ENCODE measurements at places on chromosomes 4 and X.

DNA sequence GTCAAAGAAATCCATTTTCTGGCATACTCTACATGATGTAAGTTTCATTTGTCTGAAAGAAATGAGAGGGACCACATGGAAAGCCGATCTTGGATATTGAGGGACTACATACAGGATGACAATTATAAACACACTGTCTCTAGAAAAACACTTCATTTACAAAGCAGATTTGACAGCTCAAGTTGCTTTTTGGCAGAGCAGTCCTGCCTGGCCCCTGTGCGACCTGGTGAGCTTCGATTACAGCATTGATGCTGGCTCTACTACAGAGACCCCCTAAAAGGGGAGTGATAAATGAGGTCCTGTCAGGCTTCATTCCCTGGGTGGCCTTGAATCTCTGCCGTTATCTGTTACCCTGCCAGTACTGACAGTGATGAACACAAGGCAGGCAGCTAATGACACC lies 215.2 kb upstream of the NOCT start:
- no peak for DNase-seq

DNA sequence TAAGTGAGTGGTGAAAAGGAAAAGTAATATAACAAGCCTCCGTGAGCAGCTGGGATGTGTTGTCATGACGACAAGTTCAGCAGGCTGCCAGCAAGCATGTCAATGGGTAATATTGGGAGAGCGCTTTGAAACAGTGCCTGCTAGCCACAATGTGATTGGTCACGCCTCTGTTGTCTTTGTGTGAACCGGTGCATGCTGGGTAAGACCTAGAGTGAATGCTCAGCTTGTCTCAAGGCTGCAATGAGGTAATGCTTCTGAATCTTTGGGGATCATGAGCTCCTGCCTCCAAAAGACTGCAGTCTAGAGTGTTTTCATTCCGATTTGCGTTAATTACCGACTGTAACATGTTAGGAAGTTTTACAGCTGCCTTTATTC lies 54.9 kb downstream of the STOX2 start:
- peak; percentile 91 for DNase-seq

GRCh38 chr4:1506956-1507721 lies 100.9 kb upstream of the NKX1-1 start:
- DNase-seq = no peak

- DNase-seq = no peak
Measured at GRCh38 chr4:40550948-40551462, 78.7 kb downstream of the RBM47 start.

DNA sequence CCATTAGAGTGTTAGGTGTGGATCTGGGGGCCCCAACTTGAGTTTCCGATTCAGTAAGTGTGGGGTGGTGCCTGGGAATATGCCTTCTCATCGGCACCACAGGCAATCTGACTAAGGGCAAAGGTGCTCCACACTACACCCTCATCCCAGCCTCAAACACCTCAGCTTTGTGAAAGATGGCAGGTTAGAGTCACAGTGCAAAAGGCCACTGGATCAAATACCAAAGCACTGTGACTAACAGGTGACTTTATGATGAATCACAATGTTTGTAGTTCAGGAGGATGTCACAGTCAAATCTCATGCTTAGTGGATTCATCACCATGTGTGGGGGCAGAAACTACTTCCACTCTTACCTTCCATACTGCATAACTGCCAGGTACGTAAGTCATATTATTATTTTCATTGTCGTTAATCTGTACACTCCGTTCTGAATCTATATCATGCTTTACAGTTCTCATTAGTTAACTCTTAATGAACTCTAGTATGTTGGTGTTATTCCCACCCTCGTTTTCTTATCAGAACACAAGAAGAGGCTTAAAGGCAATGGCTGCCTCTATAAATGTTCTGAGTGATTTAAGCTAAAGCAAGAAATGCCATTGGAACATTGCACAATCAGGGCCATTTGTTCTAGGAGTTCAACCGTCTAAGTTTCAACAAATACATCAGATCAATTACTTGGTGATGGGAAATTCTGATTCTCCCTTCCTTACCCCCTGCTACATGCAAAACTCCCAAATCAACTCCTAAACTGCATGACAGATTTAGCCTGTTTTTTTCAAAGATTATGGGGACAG lies 50.2 kb downstream of the PRKG2 start:
- no peak for DNase-seq

DNA sequence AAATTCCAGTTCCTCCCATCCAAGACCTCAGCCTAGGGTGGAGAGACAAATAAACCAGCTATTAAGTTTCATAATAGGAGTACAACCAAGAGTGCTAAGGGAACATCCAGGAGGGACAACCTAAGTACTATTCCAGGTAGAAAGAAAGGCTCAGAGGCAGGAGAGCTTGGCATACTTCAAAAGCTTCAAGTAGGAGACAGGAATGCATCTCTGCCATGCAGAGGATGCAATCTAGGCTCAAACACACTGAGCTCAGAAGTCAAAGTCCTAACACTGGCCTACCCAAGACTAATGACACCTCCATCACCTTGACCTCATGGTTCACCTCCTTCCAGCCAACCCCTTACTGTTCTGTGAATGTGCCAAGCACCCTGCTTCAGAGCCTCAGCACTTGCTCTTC lies 8.1 kb downstream of the WDFY3 start:
- DNase-seq = no peak

DNA sequence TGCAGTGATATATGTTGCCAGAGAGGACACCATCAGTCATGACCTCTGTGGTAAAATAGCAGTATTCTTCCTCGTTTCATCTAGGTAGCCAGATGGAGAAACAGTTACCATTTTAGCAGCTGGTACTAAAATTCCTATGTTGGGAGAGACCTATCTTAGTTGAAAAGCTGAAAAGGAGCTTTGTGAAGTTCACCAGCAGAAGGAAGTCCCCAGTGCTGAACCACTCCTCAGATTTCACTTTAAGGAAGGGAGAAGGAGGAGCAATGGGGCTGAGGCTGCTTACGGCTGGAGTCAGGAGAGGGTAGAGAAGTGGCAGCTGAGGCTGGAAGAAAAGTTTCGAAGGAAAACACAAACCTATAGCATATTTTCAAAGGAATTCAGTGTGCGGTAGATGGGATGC lies 103.7 kb downstream of the ATXN3L start:
- DNase-seq = no peak

- DNase-seq = no peak
Measured at GRCh38 chr4:150289198-150289597, 211.0 kb downstream of the DCLK2 start.

DNA sequence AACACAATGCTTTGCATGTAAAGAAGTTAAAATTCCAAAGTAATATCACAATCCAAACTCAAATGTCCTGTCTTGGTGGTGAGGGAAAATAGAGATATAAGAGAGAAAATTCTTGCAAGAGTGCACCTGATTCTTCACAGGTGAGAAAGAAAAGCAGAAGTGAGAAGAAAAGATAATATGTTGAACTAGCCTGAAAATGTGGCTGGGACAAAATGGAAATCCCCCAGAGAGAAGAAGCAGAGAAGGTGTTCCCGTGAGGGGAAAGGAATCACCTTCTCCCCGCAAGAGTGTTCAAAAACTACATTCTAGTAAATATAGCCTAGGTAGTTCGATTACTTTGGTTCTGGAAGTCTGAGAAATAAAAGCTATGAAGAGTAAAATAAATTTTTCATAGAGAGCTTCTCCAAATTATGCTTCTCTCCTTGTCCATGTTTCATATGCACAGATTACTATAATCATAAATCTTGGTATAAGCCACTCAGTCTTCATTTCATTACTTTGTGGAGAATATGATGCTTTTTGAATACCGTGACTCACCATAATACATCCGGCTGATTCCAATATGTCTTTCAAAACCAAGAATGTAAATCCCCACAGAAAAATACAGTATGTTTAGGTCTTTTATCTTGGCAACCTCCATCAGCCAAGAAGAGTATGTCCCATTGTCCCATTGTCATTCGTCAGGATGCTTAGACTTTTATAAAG lies 63.1 kb downstream of the COX18 start:
- no peak for DNase-seq

GRCh38 chr4:28248269-28248668 lies 1387.6 kb downstream of the STIM2 start:
- DNase-seq = no peak

DNA sequence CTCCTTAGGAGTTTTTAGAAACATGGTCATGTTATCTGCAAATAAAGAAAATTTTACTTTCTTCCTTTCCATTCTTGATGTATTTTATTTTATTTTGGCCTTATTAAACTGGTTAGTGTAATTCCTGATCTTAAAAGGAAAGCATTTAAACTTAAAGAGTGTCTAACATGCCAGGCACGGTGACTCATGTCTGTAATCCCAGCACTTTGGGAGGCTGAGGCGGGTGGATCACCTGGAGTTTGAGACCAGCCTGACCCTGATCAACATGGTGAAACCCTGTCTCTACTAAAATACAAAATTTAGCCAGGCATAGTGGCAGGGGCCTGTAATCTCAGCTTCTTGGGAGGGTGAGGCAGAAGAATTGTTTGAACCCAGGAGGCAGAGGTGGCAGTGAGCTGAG lies 281.3 kb downstream of the PTTG2 start:
- DNase-seq = no peak

- no peak for DNase-seq
Measured at GRCh38 chr4:152052451-152053057, 291.7 kb upstream of the GATB start.

GRCh38 chr4:81854406-81854805 lies 382.7 kb upstream of the RASGEF1B start:
- no peak for DNase-seq

DNA sequence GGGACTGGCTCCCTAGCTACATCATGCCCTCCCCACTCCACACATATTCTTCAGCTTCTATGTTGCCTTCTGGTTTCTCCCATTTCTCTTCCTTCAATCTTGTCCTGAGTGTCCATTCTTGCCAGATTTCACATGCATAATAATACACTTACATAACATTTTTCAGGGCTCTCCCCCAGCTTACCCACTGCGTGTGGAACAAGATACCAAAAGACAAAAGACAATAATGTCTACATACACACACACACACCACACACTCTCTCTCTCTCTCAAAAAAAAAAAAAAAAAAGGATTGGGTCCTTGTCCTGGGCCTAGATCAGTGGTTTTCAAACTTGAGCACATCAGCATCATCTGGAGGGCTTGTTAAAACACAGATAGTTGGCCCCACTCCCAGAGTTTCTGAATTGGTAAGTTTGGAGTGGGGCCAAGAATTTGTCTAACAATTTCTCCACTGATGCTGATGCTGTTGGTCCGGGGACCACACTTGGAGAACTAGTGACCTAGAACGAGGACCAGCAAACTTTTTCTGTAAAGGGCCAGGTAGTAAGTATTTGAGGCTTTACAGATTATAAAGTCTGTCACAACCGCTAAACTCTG lies 6.5 kb upstream of the SMARCA1 start:
- no peak for DNase-seq
